Activated effector memory CD4-positive, alpha-beta T cell treated with Interleukin-2 at 50 U/mL for 16 hours (primary cell): ENCODE measurements at places on chromosomes 7 and 10.

DNA sequence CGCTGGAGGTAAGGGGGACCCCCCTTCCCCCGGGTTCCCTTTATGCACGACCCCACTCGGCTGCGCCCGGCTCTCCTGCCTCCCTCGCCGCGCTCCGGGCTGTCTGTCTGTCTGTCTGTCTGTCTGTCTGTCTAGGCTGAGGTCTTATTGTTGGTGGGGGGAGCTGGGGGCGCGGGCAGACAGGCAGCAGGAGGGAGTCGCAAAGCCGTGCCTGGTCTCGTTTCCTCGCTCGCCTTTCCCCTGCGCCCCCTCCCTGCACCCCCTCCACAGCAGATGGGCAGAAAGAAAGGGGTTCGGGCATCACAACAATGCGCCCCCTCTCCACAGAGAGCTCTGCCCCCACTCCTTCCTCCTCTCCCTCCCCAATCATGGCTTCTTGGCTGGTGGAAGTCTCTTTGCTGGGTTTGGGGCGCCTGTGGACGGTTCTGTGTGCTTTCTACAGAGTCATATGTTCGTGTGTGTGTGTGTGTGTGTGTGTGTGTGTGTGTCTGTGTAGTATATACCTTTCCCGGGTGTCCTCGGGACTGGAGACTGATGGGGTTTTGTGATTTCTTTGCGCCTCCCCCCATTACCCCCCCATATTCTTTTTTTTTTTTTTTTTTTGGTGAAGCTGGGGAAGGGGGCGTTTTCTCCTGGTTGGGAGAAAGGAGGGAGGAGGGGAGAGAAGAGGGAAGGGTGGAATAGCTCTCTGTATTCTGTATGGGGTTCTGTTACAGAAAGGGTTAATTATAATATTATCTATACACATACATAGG, 1.9 kb downstream of the AUTS2 start:
- no peak for DNase-seq

DNA sequence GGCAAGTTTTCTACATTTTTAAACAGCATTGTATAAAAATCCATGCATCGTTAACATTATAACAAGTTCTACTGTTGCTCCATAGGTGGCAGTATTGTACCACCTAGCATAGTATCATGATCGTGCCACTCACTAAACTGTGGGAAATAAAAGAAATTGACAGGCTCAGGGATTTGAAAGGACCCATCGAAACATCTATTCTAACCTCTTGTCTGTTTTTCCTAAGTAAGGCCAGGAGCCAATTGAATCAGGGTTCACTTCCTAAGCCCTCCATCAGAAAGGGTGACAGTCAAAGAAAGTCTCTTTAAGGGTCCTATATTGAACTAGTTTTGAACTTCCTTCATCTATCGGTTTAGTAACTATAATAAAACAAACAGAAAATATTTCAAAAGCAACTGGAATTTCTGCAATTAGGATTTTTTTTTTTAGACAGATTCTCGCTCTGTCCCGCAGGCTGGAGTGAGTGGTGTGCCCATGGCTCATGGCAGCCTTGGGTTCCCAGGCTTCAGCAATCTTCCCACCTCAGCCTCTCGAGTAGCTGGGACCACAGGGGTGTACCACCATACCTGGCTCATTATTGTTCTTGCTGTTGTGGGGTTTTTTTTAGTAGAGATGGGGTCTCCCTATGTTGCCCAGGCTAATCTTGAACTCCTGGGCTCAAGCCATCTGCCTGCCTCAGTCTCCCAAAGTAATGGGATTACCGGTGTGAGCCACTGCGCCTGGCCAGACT, 9.4 kb downstream of the HACD1 start:
- no peak for DNase-seq

- DNase-seq = no peak
Measured at GRCh38 chr7:148348466-148348865, 242.1 kb upstream of the C7orf33 start.

GRCh38 chr10:97805096-97805884, 33.5 kb upstream of the SFRP5 start:
- DNase-seq = no peak
